ENCODE measurements at places on chromosomes 1 and 21.

GRCh38 chr1:25700626-25701025 is 84.0 kb downstream of the MAN1C1 start:
- no peak for DNase-seq

GRCh38 chr1:179929955-179930798 is 24.4 kb upstream of the CEP350 start:
- no peak for DNase-seq

DNA sequence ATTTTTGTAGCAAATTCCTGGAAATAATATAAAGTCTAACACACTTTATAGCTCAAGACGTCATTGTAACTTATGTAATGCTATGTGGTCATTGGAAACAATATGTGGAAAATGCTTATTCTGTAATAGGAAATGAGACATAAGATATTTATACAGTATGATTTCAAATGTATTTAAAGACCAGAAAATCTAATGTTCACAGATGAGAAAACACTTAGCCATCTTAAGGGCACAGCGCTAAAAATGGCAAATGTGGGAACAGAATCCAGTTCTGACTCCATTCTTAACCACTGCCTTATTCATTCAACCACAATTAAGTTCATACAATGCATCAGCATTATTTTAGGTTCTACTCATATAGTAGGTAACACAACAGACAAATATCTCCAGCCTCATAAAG is 12.5 kb downstream of the CSDE1 start:
- DNase-seq, result no peak

GRCh38 chr1:23452011-23452411 is 27.5 kb upstream of the TCEA3 start:
- DNase-seq, result no peak

DNA sequence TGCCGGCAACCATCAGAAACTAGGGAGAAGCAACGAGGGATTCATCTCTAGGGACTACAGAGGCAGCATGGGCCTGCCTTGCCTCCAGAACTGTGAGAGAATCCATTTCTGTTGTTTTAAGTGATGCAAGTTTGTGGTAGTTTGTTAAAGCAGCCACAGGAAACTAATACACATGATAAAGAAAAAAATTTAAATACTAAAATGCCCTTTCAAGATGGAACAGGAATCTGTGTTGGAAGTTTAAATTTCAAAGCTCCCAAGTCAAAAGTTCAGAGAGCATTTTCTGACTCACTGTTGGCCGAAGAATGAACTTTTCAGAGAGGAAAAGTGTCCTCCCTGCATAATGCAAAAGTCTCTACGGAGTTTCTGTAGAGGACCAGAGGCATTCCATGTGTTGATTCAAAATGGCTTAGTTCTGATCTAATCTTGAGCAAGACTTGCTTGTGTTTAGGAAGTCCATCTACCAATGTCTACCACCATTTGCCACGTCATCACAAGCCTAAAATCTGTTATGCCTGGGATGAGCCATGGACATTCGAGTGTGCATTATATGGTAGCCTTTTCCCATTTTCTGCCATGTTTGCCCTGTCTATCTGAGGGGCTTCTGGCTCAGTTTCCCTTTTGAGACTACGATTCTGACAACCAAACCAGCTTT is 22.4 kb upstream of the ARHGAP29 start:
- no peak for DNase-seq

- no peak for DNase-seq
Measured at GRCh38 chr1:203544978-203545816, 51.2 kb downstream of the OPTC start.
